Kidney glomerular epithelial cell (primary cell): ENCODE measurements at places on chromosomes 2 and 18.

GRCh38 chr2:100321179-100321865 lies 979 bp downstream of the LONRF2 start:
- peak; percentile 9 for DNase-seq

- DNase-seq: no peak
Measured at GRCh38 chr18:79693561-79694205, 14.1 kb downstream of the CTDP1 start.

DNA sequence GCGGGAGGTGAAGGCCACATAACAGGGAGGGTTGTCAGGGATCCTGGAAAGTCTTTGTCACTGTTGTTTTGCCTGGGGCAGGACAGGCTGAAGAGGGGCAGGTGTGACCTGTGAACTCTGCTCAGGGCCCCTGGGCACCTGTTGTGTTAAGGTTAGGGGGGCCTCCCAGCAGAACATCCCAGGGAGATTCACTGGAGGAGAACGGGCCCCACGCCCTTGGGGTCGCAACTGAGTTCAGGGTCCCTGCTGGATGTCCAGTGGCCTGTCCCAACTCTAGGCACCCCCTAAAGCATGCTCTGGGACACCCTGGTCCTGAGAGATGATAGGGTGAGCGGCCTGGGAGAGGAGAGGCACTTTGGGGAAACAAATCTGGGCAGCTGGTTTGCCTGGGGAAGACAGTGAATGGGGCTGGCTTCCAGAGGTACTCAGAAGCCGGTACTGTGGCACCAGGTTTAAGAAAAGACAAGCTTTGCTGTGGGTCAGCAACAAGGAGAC lies 22.9 kb downstream of the GPR35 start:
- no peak for DNase-seq

- no peak for DNase-seq
Measured at GRCh38 chr2:46173636-46174250, 123.5 kb upstream of the EPAS1 start.

DNA sequence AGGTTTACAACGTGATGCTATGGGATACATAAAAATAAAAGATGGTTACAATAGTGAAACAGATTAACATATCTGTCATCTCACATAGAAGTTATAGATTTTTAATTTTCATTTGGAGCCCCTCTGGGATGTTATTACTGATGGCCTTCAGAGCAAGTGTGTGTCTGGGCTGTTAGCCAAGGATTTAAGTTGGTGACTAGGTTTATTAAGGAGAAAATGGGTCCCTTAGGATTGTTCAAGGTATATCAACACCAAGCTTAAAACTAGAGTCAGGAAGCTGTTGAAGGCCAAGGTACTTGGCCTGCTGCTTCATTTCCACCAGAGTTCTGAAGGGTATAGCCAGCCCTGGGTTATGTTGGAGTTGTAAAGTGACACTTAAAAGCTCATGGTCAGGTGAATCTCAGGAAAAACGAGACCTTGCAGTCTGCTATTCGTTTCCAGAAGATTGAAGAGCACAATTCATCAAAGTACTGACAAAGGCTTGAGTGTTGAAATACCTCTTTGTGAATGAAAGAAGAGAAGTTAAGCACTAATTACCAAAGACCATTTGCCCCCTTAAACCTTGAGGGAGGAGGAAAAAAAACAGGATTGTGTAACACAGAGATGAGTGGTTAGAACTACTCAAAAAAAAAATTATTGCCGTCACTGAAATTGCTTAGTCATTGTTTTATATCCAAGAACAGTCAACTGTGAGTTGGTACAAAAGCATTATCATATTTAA lies 48.4 kb downstream of the MAP2 start:
- DNase-seq: peak; percentile 65

DNA sequence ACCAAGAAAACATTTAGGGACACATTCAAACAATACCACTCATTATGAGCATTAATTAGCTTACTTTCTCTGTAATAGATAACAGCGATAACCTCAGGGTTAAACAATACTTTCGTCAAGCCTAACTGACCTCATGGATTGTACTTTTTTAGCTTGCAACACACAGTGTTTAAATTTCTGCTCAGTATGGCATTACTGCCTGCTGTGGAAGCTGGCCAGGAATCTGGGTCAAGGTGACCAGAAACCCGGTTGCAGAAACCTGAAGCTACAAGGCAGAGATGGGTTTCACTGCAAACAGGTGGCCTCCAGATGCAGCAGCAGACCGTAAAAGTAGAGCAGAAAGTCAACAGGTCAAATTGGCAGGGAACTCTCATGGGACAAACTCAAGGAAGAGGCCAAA lies 123.8 kb upstream of the FHL2 start:
- DNase-seq: no peak

DNA sequence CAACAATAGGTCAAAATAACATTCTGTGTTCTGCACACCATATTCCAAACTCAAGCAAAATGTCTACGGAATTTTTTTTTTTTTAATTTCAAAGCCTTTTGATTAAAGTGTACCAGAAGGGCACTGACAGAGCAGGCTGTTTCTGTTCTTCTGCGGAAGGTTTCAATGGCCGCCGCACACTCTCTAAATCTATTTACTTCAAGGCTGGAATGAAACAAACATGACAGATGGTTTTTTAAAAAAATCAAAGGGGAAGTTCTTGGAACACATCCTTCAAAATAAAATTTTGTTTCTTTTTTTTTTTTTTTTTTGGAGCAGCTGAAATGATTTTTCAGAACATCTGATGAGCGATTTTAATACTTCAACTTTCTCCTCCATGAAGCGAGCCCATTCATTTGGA lies 259.1 kb downstream of the TXNL1 start:
- DNase-seq: no peak
